A549 treated with GW870086 at 1 μM for 4 hours (cell line): ENCODE measurements at places on chromosomes 3 and 15. TPM values are rescaled to one million over a fixed set of nuclear protein-coding genes. Genes with fewer than 3 reads are reported as not detected.

HYPK gene
- 3.1 to 9.2 TPM (median 4.2 TPM) in 5 replicates for total RNA-seq

LARP6 gene
- total RNA-seq, result 49.1 to 81.0 TPM (median 74.9 TPM) in 5 replicates

PCLAF gene
- total RNA-seq, result 128 to 247 TPM (median 163 TPM) in 5 replicates

HESX1 gene
- 0.21 to 0.75 TPM (median 0.35 TPM) in 4 of 5 replicates, not detected in the other for total RNA-seq

ROPN1B gene
- not detected in 5 replicates for total RNA-seq

PLSCR2 gene
- not detected in 5 replicates for total RNA-seq

GXYLT2 gene
- total RNA-seq, result 0.82 to 2.1 TPM (median 1.4 TPM) in 5 replicates

GOLGA6L7 gene
- not detected in 5 replicates for total RNA-seq

SLC30A4 gene
- total RNA-seq, result 1.6 to 2.0 TPM (median 1.9 TPM) in 5 replicates

POPDC2 gene
- total RNA-seq, result 0.09 to 0.79 TPM (median 0.21 TPM) in 5 replicates

HRG gene
- total RNA-seq, result not detected in 5 replicates

TMC3 gene
- total RNA-seq, result not detected in 5 replicates

EFCAB12 gene
- total RNA-seq, result 0.73 to 1.00 TPM (median 0.80 TPM) in 5 replicates

ADAMTS9 gene
- total RNA-seq, result 0.42 to 0.87 TPM (median 0.53 TPM) in 5 replicates

SPINK8 gene
- total RNA-seq, result not detected in 5 replicates

UBAP1L gene
- total RNA-seq, result 0.61 to 0.85 TPM (median 0.65 TPM) in 5 replicates

MEX3B gene
- total RNA-seq, result 2.8 to 5.2 TPM (median 4.8 TPM) in 5 replicates

FRG2C gene
- 0.09 TPM in 1 of 5 replicates, not detected in the others for total RNA-seq

STIMATE gene
- total RNA-seq, result 5.9 to 9.4 TPM (median 7.7 TPM) in 5 replicates

PDIA3 gene
- total RNA-seq, result 250 to 364 TPM (median 349 TPM) in 5 replicates

ZNF662 gene
- total RNA-seq, result not detected in 5 replicates

SEC62 gene
- 78.0 to 126 TPM (median 87.7 TPM) in 5 replicates for total RNA-seq

BCHE gene
- 0.73 to 1.2 TPM (median 1.0 TPM) in 5 replicates for total RNA-seq

IL17RD gene
- total RNA-seq, result 0.43 to 1.2 TPM (median 1.0 TPM) in 5 replicates

FANCD2OS gene
- not detected in 5 replicates for total RNA-seq

CHSY1 gene
- total RNA-seq, result 21.0 to 28.5 TPM (median 28.0 TPM) in 5 replicates

SQOR gene
- 102 to 107 TPM (median 104 TPM) in 5 replicates for total RNA-seq

MNS1 gene
- total RNA-seq, result 2.1 to 3.1 TPM (median 3.0 TPM) in 5 replicates

CDCP1 gene
- 9.8 to 11.7 TPM (median 10.5 TPM) in 5 replicates for total RNA-seq

EXD1 gene
- total RNA-seq, result 0.16 to 0.33 TPM (median 0.27 TPM) in 3 of 5 replicates, not detected in the others
